Neural crest cell (in vitro differentiated cells): ENCODE measurements at places on chromosomes 1 and 21. TPM values are rescaled to one million over a fixed set of nuclear protein-coding genes. Genes with fewer than 3 reads are reported as not detected.

GRCh38 chr1:190477762-190478148 is at the start of gene BRINP3:
BRINP3 (minus strand) TSS chr1:190477864.
- peak within 1 kb of the TSS; percentile 97 for H3K4me3 ChIP-seq
- H3K27ac ChIP-seq, result peak within 1 kb of the TSS; percentile 10
- H3K4me1 ChIP-seq, result peaks cover 48% of the 10 kb centered on the region
- peaks cover 77% of the 10 kb centered on the region for H3K27me3 ChIP-seq
- no peak for DNase-seq
- no peaks in the 10 kb centered on the region for H3K36me3 ChIP-seq

GRCh38 chr21:42298657-42299056 is 16.6 kb downstream of the TFF3 start:
- H3K4me1 ChIP-seq, result peaks cover 6% of the 10 kb centered on the region
- peaks cover 5% of the 10 kb centered on the region for H3K27me3 ChIP-seq
- H3K27ac ChIP-seq, result no peak overlapping the region
- peaks cover 5% of the 10 kb centered on the region for H3K36me3 ChIP-seq

DNA sequence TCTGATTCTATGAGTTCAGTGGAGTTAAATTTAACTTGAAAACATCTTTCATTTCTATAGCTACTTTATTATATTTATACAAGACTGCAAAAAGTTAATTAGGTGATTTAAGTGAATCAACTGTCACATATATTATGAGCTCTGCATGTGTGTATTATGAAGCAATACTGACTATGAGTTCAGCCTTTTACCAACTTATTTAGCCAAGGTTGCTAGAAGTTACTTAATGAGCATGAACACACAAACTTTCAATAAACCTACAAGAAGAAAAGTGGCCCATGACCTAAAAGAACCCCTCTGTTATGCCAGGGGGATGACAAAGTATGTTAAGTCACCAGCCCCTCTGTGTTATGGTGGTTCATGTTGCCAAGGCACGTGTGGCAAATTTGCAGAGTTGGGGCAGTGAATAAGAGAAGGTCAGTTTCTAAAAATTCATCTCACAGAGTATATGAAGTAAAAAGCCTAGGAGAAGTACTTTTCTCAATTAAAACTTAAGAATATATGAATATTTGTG is 86.7 kb upstream of the LYPLAL1 start:
- peaks cover 4% of the 10 kb centered on the region for H3K4me1 ChIP-seq
- no peak for DNase-seq
- H3K4me3 ChIP-seq, result no peak overlapping the region
- H3K27ac ChIP-seq, result peak overlapping the region; percentile 19
- no peaks in the 10 kb centered on the region for H3K27me3 ChIP-seq
- H3K36me3 ChIP-seq, result no peaks in the 10 kb centered on the region

- H3K36me3 ChIP-seq, result peaks cover 27% of the 10 kb centered on the region
- H3K4me3 ChIP-seq, result peak overlapping the region; percentile 96
- no peak for DNase-seq
- H3K27me3 ChIP-seq, result peaks cover 5% of the 10 kb centered on the region
Observed at GRCh38 chr1:155195201-155196102, 12.2 kb downstream of the THBS3 start.

DNA sequence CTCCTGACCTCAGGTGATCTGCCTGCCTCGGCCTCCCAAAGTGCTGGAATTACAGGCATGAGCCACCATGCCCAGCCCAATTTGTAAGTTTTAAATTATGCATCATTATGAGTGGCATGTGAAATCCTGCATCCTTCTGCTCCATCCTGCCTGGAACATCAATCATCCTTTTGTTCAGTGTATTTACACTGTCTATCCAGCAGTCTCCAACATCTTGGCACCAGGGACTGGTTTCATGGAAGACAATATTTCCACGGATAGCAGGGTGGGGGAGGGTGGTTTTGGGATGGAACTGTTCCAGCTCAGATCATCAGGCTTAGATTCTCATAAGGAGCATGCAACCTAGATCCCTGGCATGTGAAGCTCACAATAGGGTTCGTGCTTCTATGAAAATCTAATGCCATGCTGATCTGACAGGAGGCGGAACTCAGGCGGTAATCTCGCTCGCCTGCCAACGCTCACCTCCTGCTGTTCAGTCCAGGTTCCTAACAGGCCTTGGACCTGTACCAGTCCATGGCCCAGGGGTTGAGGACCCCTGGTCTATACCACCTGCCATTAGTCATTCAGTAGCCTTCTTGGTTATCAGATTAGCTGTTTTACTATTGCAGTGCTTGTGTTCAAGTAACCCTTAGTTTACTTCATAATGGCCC is 22.2 kb upstream of the TCEA3 start:
- DNase-seq, result no peak
- no peaks in the 10 kb centered on the region for H3K27me3 ChIP-seq
- H3K4me1 ChIP-seq, result no peaks in the 10 kb centered on the region
- H3K36me3 ChIP-seq, result no peaks in the 10 kb centered on the region
- no peak overlapping the region for H3K4me3 ChIP-seq

GRCh38 chr1:6819246-6820040 is 34.2 kb downstream of the CAMTA1 start:
- H3K4me3 ChIP-seq, result no peak overlapping the region
- DNase-seq, result no peak
- H3K27ac ChIP-seq, result no peak overlapping the region
- peaks cover 15% of the 10 kb centered on the region for H3K4me1 ChIP-seq

GRCh38 chr1:197042676-197043341 is 24.3 kb downstream of the F13B start:
- peaks cover 2% of the 10 kb centered on the region for H3K27me3 ChIP-seq
- H3K4me1 ChIP-seq, result peaks cover 4% of the 10 kb centered on the region
- H3K36me3 ChIP-seq, result no peaks in the 10 kb centered on the region

GRCh38 chr1:61570191-61570590 is 154.8 kb downstream of the TM2D1 start:
- H3K4me3 ChIP-seq, result no peak overlapping the region
- DNase-seq, result no peak
- H3K27ac ChIP-seq, result no peak overlapping the region
- H3K36me3 ChIP-seq, result peaks cover 6% of the 10 kb centered on the region

Gene OR2AK2
- not detected in 2 replicates for total RNA-seq

Gene ELK4
- total RNA-seq, result 30.1 and 33.1 TPM in 2 replicates

Gene SUSD4
- 0.20 and 0.56 TPM in 2 replicates for total RNA-seq

Gene SFN
- total RNA-seq, result 0.30 TPM in 1 of 2 replicates, not detected in the other

Gene INAVA
- total RNA-seq, result 50.4 and 51.8 TPM in 2 replicates

Gene LYPD8
- not detected in 2 replicates for total RNA-seq
